LHCN-M2 (cell line): ENCODE measurements at places on chromosomes 3 and 15.
A peak's percentile ranks its signal among the peaks of the same experiment; 100 is the strongest.

- DNase-seq = peak; percentile 44
These were observed 231.5 kb upstream of the FEZF2 start for GRCh38 chr3:62604751-62605351.

- DNase-seq = no peak
These were observed 30.5 kb downstream of the POLQ start for GRCh38 chr3:121515313-121515712.

GRCh38 chr3:10286596-10287295 is 6.0 kb downstream of the GHRL start:
- DNase-seq = peak; percentile 84

- DNase-seq = no peak
These were observed 40.4 kb upstream of the IQSEC1 start for GRCh38 chr3:13113346-13114330.

- peak; percentile 39 for DNase-seq
These were observed 95.0 kb upstream of the CCDC80 start for GRCh38 chr3:112735926-112736325.

DNA sequence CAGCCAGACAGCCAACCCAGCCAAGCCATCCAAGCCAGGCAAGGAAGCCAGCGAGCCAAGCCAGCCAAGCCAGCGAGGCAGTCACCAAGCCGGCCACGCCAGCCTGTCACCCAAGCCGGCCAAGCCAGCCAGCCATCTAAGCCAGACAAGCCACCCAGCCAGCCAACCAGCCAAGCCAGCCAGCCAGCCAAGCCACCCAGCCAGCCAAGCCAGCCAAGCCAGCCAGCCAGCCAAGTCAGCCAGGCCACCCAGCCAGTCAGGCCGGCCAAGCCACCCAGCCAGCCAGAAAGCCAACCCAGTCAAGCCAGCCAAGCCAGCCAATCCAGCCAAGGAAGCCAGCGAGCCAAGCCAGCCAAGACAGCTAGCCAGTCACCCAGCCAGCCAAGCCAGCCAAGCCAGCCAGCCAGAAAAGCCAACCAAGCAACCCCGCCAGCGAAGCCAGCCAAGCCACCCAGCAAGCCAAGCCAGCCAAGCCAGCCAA is 201.2 kb downstream of the GOLGA6L6 start:
- DNase-seq = no peak

- no peak for DNase-seq
These were observed 77.6 kb downstream of the ST8SIA2 start for GRCh38 chr15:92471288-92471687.

GRCh38 chr3:17339132-17339575 is 403.3 kb downstream of the TBC1D5 start:
- no peak for DNase-seq

DNA sequence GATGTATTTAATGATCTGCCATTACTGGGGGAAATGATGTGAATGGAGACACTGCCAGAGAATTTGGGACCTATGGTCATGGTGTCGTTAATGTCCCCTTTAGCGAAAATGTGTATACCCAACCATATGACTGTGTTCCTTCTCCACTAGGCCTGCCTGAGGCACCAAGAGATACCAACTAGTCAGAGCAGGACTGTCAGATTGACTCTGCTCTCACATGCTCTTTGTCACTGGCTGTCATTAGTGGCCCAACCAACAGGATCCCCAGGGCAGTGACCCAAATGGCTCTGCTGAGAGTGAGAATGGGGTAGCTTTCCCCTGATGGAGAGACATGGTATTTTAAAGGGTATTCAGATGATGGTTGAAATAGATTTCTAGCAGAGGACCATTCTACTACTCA is 2.8 kb downstream of the TAGLN3 start:
- DNase-seq = no peak

- DNase-seq = peak; percentile 87
These were observed 21.6 kb upstream of the PLXNA1 start for GRCh38 chr3:126961191-126961790.

DNA sequence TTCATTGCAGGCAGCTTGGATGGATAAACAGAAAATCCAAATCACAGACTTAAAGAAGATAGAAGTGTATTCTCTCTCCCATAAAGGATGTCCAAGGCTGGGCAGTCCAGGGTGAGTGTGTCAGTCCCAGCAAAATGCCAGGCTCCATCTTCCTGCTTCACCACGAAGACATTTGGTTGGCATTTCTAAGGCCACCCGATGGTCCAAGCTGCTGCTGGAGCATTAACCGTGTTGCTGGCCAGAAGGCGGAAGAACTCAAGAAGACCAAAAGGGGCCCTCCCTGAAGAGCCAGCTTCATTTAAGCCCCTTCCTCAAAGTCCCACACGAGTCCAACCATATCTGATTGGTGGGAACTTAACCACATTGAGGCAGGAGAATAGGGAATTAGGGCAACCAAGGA is 3.0 kb upstream of the CYP11A1 start:
- no peak for DNase-seq

DNA sequence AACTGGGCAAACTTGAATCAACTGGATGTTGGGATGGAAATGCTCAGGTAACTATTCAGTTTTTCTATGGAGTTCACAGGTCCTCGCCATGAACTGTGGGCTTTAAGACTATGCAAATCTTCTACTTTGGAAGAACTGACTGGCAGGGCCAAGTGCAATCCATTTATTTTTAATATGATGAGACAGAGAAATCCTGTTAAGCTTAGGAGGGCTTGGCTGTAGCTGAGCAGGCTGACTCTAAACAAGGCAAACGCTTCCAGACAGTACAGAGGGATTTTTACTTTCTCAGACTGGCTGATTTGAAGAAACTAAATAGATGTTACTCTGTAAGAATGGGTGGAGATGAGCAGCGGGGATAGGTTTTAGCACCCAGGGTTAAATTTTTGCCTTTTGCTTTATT is 194.2 kb upstream of the ICE2 start:
- no peak for DNase-seq

DNA sequence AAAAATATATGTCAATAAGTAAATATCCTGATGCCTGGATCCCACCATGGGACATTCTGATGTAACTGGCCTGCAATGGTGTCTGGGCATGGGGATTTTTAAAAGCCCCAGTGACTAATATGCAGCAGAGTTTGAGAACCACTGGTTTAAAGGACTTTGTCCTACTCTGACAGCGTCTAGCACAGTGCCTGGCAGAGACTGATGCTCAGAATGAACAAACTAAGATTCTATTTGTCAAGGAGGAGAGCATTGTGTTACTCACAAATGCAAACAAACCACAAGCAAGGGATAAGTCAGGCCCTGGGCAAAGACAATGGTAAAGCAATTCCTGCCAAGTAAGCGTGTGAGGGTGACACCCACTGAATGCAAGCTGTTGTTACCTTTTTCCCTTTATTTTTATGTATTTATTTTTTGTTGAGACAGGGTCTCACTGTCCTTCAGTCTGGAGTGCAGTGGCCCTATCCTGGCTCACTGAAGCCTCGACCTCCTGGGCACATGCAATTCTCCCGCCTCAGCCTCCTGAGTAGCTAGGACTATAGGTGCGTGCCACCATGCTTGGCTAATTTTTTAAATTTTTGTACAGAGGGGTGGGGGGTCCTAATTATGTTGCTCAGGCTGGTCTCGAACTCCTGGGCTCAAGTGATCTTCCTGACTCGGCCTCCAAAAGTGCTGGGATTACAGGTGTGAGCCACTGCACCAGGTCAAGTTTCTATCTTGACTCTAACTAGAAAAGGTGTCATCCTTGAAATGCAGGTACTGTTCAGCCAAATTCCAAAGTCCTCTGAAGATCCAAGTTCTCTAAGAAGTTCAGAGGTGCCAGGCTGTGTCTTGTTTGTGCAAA is 909 bp upstream of the GPD1L start:
- no peak for DNase-seq

GRCh38 chr3:130490241-130490640 is 26.7 kb upstream of the COL6A6 start:
- peak; percentile 38 for DNase-seq

DNA sequence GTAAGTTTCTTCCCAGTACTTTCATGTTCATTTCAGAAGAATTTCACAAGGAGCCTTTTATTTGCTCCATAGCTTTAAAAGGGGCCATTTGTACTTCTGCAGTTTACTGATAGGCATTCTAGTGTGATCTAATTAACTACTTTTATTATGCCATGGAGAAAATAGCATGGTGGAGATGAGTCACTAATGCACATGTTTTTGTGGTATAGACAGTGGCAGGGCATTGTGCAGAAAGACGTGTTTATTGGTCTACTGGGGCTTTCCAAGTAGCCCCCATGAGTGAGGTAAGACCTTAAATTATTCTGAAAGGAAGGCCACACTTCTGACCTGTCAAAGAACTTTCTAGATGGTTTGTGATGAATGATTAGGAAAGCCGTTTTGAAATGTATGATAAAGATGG is 810.0 kb upstream of the NR2F2 start:
- DNase-seq = peak; percentile 21

GRCh38 chr3:31925271-31925630 is 55.8 kb downstream of the OSBPL10 start:
- no peak for DNase-seq

GRCh38 chr3:28348629-28349468 is at the start of the genes AZI2 and ZCWPW2:
AZI2 (minus strand) TSS chr3:28348824; CDS start chr3:28340617, 8,207 bp downstream.
ZCWPW2 (plus strand) TSS chr3:28348721; CDS start chr3:28413069, 64,348 bp downstream.
- DNase-seq = peak; percentile 93

DNA sequence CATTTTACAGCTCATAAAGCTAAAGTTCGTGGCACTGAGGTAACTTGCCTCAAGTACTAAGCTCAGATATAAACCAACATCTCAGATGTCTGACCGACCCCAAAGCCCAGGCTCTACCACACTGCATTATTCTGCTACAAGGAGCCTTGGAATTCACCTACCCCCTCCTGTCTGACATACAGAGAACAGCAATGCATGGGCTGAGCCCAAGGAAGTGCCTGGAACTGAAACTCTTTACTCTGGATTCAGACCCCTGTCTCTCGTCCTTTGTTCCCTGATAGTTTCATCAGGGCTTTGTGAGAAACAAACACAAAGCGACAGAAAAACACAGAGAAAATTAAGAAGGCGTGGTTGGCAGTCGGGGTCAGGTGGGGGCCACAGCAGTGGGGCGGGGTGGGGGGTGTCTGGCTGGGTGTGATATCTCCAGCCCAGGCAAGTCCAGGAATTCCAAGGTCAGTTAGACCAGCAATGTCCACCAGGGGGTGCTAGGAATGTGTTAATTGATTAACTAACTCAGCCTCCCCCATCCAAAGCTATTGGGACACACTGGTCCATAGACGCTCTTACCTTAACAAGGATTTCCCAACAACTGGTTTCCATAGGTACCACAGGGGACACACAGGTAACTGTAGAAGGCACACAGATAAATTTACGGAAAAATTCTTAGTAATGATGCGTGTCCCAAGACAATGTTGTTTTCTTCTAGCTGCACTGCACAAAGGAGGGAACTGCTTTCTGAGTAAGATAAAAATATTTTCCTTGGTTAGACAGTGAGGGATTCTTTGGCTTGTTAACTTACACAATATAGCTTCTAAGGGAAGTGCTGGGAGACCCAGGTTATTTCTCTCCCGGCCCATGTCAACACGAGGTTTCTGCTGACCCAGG is 18.8 kb upstream of the SSUH2 start:
- DNase-seq = peak; percentile 77

DNA sequence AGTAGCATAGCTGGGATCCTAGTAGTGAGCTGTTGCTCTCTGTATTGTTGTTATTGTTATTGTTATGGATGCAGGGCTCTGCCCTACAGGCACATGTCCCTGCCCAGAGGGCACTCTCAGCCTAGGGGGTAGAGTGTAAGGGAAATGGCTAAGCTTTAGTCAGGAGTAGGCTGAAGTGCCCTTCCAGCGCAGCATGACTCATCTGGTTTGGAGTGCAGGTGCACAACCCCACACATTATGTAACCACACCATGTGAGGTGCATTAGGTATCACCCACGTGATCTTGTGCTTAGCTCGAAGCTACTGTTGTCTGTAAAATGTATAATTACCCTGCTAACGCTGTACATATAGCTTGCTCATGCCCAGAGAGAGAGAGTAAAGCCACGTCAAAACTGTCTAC is 48.3 kb upstream of the TIPARP start:
- no peak for DNase-seq

- no peak for DNase-seq
These were observed 215.6 kb upstream of the UMPS start for GRCh38 chr3:124514683-124515082.

- no peak for DNase-seq
These were observed 183.8 kb downstream of the OPA1 start for GRCh38 chr3:193776626-193777358.
